ENCODE measurements at places on chromosomes 7 and 10.

GRCh38 chr7:70208236-70209063 lies 610.2 kb downstream of the AUTS2 start:
- DNase-seq, result no peak

- peak; percentile 73 for DNase-seq
Measured at GRCh38 chr7:18666107-18666728, 170.7 kb downstream of the HDAC9 start.

GRCh38 chr7:143980746-143981510 lies 19.2 kb upstream of the OR6B1 start:
- no peak for DNase-seq

DNA sequence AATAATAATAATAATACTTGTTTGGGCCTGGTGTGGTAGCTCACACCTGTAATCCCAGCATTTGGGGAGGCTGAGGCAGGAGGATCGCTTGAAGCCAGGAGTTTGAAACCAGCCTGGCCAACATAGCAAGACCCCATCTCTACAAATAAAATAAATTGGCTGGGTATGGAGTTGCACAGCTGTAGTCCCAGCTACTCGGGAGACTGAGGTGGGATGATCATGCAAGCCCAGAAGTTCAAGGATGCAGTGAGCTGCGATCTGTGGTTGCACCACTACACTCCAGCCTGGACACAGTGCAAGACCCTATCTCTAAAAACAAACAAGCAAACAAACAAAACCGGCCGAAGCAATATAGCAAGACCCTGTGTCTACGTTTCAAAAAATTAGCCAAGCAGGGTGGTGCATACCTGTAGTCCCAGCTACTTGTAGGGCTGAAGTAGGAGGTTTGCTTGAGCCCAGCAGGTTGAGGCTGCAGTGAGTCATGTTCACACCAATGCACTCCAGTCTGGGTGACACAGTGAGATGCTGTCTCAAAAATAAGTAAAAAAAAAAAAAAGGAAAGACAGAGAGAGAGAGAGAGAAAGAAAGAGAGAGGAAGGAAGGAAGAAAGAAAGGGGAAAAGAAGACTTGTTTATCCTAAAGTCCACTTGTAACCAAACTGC lies 85.6 kb upstream of the KDM7A start:
- no peak for DNase-seq

GRCh38 chr10:104268405-104268712 lies 625 bp upstream of the GSTO2 start:
- no peak for DNase-seq

- no peak for DNase-seq
Measured at GRCh38 chr10:64465653-64466052, 944.5 kb downstream of the REEP3 start.

DNA sequence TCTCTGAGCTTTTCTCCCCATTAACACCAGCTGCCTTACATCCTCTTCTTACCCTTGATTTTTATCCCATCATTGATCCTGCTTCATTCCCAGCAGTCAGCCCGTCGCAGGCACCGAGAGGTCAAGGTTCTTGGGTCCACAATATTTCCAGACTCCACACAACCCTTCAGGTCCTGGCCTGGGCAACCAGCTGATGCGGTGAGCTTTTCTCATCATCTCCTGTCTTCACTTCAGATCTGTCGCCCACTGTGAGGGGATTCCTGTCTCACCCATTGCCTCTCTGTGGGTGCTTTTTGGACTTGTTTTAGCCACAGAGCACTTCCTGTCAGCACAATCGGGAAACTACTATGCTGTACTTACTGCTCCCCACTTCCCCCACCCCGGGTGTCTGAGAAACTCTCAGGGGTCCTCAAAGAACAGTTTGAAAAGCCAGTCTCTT lies 8.4 kb upstream of the PVRIG start:
- no peak for DNase-seq

- DNase-seq, result no peak
Measured at GRCh38 chr10:63197344-63198092, 64.4 kb downstream of the NRBF2 start.

DNA sequence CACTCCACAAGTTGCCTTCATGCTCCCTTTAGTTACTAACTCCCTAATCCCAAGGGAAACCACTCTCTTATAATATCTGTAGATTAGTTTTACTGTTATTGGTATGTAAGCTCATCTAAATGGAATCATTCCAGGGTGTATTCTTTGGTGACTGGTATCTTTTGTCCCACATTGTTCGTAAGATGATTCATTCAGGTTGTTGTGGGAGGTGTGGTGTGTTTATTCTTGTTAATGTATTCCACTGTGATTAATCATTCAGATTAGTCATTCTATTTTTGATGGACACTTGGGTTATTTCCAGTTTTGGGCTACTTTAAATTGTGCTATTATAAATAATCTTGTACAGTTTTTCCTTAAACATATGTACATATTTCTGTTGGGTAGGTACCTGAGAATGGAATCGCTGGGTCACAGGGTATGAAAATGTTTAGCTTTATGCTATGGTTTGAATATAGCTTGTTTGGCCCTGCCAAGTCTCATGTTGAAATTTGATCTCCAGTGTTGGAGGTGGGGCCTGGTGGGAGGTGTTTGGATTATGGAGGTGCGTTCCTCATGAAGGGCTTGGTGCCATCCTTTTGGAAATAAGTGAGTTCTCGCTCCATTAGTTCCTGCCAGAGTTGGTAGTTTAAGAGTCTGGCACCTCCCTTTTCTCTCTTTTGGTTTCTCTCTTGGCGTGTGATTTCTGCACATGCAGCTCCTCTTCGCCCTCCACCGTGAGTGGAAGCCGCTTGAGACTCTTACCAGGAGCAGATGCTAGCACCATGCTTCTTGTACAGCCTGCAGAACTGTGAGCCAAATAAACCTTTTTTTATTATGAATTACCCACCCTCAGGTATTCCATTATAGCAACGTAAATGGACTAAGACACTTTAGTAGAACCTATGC lies 13.8 kb downstream of the BTRC start:
- DNase-seq, result no peak

- DNase-seq, result no peak
Measured at GRCh38 chr7:121510302-121510701, 114.2 kb upstream of the FAM3C start.

DNA sequence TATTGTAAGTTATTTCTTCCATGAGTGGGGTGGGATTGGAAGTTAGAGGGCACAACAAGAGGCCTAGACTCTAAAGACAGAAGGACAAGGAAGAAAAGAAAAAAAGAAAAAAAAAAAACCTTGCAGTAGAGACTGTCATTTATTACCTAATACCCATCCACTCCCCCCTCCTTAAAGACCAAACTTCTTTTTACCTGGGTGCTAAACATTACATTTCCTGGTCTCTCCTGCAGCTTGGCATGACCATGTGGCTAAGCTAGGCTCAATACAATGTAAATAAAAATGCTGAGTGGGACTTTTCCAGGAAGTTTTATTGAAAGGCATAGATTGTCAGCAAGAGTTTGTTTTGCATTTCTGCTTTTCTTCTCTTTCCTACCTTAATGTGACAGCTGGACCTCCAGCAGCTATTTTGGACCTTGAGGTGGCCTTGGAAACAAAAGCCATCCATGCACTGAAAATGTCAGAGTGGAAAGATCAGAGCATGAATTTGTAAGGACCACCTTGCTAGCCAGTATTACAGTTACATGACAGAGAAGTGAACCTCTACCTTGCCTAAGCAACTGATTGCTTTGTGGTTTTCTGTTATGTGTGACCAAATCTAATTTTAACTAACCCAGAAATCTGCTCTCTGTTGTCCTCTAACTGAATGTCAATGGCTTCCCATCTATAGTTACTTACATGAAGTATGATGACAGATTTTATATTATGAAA lies 81.3 kb upstream of the SFMBT2 start:
- DNase-seq, result no peak

- DNase-seq, result no peak
Measured at GRCh38 chr10:26095781-26096180, 120.8 kb upstream of the GAD2 start.

GRCh38 chr7:124497176-124497575 lies 268.4 kb downstream of the GPR37 start:
- DNase-seq, result peak; percentile 57

DNA sequence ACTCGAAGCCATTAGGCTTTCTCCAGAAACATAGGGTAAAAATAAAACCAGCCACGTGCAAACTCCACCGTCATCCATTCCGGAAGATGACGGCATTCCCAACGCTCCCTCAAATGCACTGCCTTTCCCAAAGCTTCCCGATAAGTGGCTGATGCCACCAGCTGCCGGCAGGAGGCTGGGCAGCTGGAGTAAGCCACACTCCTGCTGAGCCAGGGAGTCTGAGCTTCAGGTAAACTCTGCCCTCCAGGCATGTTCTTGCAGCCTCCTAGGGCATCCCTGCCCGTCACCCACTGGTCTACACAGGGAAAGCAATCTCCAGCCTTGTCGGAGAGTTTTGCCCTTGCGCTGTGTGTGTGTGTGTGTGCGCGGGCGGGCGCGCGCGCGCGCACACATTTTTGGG lies 40.5 kb upstream of the TMEM273 start:
- no peak for DNase-seq

DNA sequence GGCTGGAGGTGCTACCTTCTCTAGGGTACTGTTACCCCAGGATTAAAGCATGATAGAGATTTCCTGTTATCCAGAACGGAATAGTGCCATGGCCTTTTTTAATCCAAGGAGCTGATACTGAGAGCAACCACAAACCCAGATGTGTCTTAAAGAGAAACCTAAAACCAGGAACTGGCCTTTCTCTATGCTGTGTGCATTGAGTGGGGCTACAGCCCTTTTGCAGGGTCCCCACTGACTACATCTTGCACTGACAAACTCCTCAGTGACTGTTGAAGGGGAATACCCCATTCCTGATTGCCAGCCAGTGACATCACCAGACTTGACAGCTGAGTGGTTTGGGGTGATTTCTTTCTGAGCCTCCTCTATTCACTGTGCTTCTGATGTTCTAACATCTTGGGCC lies 81.9 kb upstream of the CAPZA2 start:
- DNase-seq, result no peak
